ENCODE measurements at places on chromosomes 4 and X. TPM values are rescaled to one million over a fixed set of nuclear protein-coding genes. Genes with fewer than 3 reads are reported as not detected.

- DNase-seq, result no peak
These were observed at the start of gene APELA for GRCh38 chr4:164876700-164877324. APELA (plus strand) TSS chr4:164877178; CDS start chr4:164877332, 154 bp downstream.

- DNase-seq, result no peak
These were observed 102.5 kb upstream of the GALNTL6 start for GRCh38 chr4:171710743-171711142.

DNA sequence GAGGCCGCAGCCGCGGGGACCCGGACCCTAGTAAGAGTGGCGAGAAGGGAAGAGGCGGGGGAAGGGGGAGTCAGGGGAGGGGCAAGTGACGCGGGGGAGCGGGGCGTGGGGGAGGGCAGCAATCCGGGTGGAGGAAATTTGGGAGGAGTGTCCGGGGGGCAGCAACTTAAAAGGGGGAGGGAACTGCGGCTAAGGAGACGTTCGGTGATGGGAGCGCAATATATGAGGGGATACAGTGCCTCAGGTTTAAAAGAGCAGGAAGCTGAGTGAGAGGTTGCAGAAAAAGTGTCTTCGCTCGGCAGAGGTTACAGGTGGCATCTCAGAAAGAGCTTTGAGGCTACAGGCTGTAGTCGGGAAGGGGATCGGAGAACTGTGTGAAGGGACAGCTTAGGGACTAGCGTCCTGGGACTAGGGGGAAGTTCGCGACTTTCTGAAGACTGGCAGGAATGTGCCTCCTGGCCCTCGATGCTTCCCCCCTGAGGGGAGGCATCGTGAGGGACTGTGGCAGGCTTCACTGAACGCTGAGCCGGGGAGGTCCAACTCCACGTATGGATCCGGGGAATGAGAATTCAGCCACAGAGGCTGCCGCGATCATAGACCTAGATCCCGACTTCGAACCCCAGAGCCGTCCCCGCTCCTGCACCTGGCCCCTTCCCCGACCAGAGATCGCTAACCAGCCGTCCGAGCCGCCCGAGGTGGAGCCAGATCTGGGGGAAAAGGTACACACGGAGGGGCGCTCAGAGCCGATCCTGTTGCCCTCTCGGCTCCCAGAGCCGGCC, 519 bp downstream of the FOXO4 start:
- peak; percentile 16 for DNase-seq

- DNase-seq, result no peak
These were observed 15.6 kb downstream of the MED14 start for GRCh38 chrX:40719731-40720130.

DNA sequence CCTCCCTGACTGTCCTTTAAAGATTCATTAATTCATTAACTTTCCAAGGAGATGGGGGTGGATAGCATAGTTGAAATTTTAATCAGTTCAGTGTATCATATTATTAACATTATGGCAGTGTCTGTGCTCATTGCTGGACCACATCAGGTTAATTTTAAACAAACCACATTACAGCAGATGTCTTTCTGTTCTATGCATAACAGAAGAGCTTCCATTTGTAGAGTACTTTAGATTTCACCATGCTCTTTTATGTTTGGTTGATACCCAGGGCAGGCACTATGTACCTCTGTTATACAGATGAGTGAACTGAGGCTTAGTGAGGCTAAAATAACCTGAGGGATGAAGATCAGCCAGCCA, 41.1 kb downstream of the AFF2 start:
- DNase-seq, result no peak

DNA sequence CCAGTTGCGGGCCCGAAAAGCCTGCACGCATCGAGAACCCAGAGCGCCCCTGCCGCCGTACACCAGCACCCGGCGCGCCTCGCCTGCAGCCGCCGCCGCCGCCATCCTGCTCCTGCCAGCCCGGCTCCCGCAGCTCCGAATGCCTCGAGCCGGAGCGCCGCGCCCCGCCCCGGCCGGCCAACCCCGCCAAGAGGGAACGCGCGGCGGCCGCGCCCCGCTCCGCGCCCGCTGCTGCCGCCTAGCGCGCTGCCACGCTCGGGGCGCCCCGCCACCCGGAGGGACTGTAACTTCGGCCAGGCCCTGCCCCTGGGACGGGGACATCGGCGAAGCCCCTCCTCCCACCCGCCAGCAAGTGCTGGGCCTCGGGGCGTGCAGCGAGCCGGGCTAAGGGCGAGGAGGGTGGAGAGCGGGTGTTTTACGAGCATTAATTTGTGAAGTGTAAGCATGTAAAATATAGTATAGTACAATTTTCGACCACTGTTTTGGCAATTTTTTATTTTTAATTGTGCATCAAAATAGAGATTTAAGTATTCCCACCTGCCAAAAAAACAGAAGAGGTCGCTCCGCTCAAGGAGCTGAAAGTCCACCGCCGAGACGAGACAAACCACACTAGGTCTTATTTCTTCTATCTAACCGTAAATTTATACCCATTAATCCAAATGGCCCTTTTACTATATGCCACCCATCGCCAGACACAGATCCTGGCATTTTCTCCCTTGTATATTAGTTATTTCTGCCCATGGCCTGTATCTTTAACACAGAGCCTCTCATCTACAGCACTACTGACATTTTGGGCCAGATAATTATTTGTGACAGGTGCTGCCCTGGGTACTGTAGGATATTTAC, at the start of gene QDPR:
Gene QDPR (minus strand): TSS at position 141 of the 846 bp plus-strand sequence. CDS start 36 bp downstream, at position 105.
- DNase-seq, result peak; percentile 74

GRCh38 chrX:150051096-150051495, 112.8 kb upstream of the EOLA2 start:
- DNase-seq, result no peak

- no peak for DNase-seq
These were observed 11.7 kb upstream of the AP1AR start for GRCh38 chr4:112219826-112220366.

DNA sequence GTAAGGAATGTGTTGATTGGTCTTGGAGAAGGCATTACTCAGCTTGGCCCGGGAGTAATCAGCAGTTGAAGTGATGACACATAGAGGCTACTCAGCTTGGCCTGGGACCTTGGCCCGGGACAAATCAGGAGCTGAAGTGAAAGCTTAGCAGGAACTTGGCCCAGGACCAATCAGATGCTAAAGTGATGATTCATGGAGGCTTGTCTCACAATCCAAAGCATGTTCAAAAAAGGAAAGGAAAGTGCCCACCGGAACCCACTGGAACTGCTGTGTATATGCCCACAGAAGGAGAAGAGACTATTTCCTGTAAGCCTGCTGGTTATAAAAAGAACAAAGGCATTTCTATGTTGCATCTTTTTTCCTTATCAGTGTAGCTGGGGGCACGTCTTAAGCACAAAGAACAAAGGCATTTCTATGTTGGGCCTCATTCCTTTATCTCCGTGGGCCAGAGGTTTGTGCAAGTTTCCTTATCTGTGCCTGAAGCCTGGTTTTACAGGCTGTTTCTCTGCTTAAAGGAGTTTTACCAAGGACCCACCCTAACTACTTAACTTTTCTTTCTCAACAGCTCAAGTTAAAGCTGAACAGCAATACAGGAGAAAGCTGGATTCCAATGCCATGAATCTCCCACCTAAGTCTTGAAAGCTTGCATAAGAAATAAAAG, 1176.7 kb downstream of the NLGN4X start:
- DNase-seq, result peak; percentile 36

DNA sequence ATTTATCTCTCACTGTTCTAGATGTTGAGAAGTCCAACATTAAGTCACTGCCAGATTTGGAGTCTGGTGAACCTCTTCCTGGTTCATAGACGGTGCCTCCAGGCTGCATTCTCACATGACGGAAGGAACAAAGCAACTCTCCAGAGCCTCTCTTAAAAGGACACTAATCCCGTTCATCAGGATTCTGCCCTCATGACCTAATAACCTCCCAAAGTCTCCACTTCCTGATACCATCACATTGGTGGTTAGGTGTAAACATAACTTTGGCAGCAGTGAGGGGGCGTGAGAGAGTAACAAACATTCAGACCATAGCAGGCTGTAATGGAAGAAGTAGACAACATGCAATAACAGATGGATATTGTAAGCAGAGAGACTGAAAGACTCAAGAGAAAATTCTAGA, 388.6 kb downstream of the PDHA2 start:
- peak; percentile 4 for DNase-seq

Gene NRK
- total RNA-seq, result not detected

DNA sequence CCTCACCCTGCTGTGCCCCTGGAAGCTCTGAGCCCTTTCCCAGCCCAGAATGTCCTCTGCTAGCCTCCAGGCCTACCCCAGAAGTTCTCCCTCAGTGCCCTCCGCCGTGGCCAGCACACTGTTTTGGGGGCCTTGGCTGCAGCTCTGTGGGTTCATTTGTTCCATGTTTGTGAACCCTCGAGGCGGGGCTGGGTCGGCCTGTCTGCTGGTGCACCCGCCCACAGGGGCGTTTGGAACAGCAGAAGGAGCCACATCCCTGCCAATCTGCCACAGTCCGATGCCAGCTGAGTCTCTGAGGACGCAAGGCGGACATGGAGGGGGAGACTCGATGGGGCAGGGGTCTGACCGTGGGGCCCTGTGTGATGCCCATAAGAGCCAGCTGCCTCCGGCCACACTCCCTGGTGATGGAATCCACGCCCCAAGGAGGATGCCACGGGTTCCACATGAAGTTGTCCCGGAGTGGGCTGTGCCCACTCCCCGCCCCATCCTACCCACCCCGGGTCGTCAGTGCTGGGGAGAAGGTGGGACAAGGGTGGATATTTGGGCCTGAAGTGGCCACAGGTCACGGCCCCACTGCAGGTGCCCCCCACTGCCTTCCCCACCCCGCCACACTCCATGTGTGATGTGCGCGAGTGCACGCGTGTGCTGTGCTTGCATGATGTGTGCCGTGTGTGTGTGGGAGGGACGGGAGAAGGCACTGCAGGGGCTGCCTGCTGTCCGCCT, 7.1 kb downstream of the ATP5ME start:
- DNase-seq, result no peak

- no peak for DNase-seq
These were observed 86.7 kb upstream of the PAK3 start for GRCh38 chrX:111009256-111009655.

Gene PLAC1
- total RNA-seq, result not detected

DNA sequence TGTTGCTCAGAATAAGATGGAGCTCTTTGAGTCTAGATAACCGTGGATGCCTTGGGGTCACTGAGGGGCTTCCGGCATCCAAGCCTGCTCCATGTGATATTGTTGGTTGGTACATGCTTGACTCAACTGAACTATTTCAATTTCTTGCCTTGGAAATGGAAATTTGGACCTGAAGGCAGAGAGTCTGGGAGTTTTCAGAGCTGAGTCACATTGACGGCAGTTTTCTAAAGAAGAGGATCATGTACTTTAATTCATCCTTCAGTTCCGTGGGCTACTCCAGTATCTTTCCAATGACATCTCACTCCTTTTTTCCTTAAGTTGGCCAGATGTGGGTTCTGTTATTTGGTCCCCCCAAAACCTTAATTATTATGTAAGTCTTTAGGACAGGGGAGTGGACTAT, 100.5 kb downstream of the MFAP3L start:
- no peak for DNase-seq

DNA sequence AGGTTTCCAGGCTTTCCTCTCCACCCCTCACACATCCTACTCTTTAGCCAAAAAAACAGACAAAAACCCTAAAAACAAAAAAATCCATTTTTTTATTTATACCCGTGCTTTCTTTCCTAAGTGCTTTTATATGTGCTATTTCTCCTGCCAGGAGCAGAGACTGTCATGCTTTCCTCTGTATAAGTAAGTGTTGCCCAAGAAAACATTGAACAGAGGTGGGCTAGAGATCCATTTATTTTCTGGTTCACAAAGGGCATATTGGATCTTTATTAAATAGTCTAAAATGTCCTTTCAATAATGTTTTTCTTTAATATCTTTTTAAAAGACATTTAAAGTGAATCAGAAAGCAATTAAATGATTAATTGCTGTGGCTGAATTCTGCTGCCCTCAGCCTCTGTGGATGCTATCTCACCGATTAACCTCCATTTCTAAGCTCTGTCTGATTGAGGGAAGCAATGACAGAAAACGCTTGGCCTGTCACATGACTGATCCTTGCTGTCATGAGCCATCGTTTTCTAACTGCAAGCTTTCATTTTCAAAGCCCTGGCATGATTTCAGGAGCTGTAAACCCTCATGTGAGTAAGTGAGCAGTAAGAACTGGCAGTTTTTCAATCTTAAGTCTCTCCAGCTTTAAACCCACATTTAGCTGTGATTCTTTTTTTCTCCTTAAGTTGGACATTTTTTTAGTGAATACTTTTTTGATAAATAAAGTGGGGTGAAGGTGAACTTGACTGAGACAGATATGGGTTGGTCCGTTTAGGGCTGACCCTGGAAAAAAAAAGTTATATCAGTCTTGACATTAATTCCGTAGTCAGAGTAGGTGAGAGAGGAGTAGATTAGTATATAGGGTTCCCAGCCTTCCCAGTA, 180.7 kb upstream of the PGRMC2 start:
- no peak for DNase-seq

DNA sequence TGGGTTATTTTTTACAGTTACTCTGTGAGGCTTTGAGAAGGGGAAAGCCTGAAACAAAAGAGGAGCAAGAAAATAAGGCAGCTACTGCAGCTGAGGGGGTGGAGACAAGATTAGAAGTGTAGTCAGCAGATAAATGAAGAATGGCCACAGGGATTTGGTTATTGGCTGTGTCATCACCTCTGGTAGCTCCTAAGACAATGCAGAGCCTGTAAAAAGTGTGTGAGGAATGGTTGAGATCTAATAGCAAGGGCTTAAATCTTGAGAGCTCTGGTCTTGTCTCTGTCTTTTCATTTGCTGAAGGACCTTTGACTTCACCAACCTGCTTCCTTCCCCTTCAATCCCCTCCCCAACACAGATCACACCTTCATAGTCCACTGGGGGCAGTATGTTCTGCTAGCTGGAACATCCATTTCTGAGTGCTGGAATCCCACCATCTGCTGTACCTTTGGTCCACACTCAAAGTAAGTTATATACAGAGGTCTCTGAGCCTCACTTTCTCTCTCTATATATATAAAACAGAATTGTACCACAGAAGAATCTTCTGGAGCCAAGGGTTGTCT, 213.7 kb upstream of the ZIC3 start:
- no peak for DNase-seq

GRCh38 chr4:138510053-138510452, 267.9 kb upstream of the SLC7A11 start:
- no peak for DNase-seq

DNA sequence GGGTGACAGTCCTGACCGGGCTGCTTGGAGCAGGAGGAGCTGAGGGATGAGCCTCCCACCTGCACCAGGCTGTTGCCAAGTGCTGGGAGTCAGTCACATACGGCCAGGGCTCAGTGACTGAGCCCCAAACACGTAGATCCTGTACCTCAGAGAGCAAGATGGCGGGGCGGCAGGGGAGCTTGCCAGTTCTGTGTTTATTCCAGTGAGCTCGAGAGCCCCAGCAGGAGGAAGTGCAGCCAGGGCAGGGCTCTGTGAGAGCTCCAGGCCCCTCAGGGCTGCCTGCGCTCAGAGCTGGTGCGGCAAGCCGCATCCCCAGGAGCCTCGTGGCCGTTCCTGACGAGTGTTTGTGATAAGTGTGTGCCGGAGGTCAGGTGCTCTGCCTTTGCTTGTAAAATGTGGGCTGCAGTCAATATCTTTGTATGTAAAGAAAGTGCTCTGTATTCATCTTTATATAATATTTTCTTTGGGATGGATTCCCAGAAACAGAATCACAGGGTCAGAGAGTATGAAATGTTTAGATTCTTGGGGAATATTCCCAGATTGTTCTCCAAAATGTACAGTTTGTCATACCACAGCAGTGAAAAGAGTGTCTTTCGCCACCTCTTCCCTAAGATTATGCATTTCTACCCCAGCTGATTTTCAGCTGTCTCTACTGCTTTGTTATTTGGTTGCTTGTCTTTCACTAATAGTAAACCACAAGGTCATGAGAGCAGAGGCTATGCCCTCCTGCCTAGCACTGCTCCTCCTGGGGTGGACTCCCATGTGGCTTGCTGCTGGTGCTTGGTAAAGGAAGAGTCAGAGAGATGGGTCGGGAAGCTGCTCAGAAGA, 50.3 kb downstream of the NELFA start:
- no peak for DNase-seq

Measured in HT-29 (cell line).